ENCODE measurements at places on chromosomes 2 and 18.

GRCh38 chr2:1758774-1759610 is 14.7 kb upstream of the PXDN start:
- no peak for DNase-seq

GRCh38 chr2:128317181-128317898 is 1.3 kb downstream of the HS6ST1 start:
- DNase-seq = no peak

- DNase-seq = no peak
These were observed 236.9 kb downstream of the AGPS start for GRCh38 chr2:177629357-177630024.

GRCh38 chr2:43462866-43463641 is 132.8 kb downstream of the THADA start:
- no peak for DNase-seq

DNA sequence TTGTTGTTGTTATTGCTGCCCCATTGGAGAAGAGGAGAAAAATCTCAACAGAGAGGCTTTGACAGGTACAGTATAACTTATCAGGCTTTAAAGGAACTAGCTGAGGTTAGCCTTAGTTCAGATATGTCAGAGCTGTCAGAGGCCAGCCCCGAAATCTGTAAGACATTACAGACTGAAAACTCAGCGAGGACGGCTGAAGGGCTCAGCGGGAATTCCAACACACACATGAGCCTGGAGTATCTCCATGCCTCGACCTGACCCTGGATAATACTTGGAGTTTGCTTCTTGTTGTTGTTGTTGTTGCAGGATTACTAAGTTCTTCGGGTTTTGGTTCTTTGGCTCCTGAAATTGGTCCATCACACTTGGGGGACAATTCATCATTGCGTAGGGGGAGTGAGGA is 166.9 kb downstream of the MIB1 start:
- DNase-seq = no peak

- DNase-seq = no peak
These were observed 35.7 kb downstream of the LYPD6 start for GRCh38 chr2:149365931-149366583.

GRCh38 chr2:29528891-29529520 is 392.4 kb downstream of the ALK start:
- DNase-seq = no peak

GRCh38 chr2:38438883-38439612 is 62.0 kb upstream of the ATL2 start:
- no peak for DNase-seq

GRCh38 chr2:141911485-141912066 is 219.2 kb downstream of the LRP1B start:
- peak; percentile 22 for DNase-seq

DNA sequence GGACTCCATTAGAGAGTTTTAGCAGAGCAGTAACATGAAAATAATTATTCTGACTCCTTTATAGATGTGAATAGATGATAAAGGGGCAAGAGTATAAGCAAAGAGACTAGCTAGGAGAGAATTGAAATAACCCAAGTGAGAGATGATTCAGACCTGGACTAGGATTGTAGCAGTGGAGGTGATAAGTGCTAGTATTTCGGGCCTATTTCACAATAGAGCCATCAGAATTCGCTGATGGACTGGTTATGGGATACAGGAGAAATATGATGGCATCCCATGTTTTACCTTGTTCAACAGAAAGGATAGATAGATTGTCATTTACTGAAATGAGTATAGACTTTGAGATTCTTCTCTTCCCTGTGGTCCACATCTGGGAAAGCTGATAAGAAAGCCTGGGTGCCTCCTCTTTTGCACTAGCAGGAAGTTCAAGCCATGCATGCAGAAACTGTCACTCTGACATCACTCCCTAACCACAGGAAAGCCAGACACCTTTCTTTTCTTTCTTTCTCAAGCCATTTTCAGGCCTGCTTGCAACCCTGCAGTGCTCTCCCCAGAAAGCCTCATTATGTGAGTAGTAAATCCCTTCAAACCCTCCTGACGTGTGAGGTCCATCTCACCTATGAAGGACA is 25.3 kb downstream of the DYNAP start:
- DNase-seq = no peak

DNA sequence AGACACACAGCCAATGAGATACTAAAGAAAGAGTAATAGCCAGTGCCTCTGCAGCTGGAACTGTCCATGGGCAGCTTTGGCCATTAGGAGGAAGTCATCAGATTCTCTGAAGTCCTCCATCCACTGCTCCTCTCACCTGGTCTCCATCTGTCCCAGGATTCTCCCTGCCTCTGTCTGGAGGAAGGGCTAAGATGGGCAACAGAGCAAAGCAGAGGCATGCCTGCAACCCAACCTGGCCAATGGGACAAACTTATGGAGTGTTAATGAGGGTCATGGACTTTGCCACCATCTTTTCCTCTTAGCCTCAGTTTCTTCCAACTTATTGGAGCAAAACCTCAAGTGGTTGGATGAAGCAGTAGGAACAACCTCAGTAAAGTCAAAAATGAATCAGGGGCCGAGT is 91.5 kb upstream of the SIX3 start:
- DNase-seq = no peak

GRCh38 chr2:206515580-206515979 is 72.2 kb downstream of the ADAM23 start:
- no peak for DNase-seq

DNA sequence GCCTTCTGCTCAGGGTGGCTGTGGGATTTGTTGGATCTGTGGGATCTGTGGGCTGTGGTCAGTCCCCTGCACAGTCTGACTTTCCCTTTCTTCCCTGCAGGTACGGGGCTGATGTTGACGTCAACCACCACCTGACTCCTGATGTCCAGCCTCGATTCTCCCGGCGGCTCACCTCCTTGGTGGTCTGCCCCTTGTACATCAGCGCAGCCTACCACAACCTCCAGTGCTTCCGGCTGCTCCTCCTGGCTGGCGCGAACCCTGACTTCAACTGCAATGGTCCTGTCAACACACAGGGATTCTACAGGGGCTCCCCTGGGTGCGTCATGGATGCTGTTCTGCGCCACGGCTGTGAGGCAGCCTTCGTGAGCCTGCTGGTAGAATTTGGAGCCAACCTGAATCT is 17.5 kb downstream of the ASB1 start:
- DNase-seq = no peak

DNA sequence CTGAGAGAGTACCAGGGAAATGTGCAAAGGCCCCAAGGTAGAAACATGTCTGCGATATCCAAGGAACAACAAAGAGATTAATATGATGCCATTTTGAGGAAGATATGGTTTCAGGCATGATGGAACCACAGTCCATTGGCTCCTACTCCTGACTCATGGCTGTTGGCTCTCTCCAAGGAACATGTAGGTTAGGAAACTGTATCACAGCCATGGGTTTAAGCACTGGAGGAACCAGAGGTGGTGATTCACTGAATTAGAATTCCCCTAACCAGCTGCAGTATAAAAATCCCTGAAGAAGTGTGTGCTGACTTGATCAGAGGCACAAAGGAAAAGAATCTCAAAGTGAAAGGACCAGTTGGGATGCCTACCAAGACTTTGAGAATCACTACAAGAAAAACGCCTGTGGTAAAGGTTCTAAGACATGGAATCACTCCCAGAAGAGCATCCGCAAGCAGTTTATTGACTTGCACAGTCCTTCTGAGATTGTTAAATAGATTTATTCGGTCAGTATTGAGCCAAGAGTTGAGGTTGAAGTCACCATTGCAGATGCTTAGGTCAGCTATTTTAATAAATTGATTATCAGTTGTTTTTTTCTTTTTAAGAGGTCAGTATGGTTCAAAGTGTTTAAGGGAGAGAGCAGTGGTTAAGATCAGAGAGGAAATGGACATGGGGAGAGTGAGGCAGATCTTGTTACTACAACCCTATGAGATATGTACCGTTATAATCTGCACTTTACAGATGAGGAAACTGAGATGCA is 110.7 kb upstream of the OTX1 start:
- DNase-seq = no peak

DNA sequence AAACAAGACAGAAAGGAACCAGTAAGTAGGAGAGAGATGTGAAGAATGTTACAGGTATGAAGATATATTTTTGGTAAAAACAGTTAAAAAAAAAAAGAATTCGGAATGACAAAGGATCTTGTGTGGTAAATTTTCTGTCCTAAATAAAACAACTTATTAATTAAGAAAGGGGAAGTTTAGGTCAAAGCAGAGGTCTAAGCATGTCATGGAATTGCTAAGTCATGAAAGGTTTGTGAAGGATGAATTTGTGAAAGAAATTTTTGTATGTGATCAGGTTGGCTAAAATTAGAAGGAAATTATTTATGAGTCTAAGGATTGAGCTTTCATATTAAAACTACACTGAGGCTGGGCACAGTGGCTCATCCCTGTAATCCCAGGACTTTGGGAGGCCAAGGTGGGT is 11.1 kb upstream of the ALPG start:
- DNase-seq = no peak
